ENCODE measurements at places on chromosomes 3 and 15.

DNA sequence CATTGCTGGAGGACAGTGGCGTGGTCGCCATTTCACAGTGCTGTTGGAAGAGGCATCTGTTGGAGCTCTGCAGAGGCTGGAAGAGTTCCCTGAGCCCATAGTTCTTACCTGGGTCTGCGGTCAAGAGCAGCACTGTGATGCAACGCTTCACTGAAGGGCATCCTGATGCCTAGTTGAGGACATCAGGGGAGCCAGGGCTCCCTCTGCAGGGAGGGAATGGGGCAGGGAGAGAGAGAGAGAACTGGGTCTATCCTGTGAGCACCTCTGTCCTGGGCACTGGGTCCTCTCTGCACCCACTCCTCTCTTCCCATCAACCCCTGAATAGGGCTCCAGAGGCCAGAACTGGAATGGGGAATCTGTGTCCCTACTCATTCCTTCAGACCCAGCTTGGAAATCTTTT lies 23.9 kb upstream of the MOBP start:
- no peak for DNase-seq

- DNase-seq: no peak
Measured at GRCh38 chr3:9909221-9910013, 6.8 kb downstream of the IL17RE start.

- DNase-seq: no peak
Measured at GRCh38 chr15:97815835-97816234, 144.7 kb upstream of the ARRDC4 start.

- DNase-seq: no peak
Measured at GRCh38 chr3:71240034-71240433, 343.5 kb downstream of the FOXP1 start.

GRCh38 chr3:85875589-85875988 lies 916.8 kb downstream of the CADM2 start:
- DNase-seq: no peak

- no peak for DNase-seq
Measured at GRCh38 chr3:111315930-111316587, 225.9 kb upstream of the CD96 start.

GRCh38 chr3:172698631-172699030 lies 12.2 kb downstream of the NCEH1 start:
- DNase-seq: no peak

GRCh38 chr3:43785551-43785950 lies 94.8 kb downstream of the ABHD5 start:
- DNase-seq: no peak

DNA sequence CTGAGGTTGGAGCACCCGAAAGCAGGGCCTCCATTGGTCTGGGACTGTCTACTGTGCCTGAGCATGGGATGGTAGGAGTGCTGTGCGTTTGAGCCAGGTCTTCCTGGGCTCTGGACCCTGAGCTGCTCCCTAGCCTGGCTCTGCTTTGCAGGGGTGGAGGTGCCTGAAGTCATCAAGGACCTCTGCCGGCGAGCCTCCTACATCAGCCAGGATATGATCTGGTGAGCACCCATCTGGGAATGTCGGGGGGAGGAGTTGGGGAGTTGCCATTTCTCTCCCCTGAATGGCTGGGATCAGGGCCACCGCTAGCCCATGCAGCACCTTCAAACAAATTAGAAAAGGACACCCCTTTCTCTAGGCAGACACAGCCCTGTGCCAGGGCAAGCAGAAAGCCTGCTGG lies 20.7 kb downstream of the DUOX1 start:
- DNase-seq: no peak

DNA sequence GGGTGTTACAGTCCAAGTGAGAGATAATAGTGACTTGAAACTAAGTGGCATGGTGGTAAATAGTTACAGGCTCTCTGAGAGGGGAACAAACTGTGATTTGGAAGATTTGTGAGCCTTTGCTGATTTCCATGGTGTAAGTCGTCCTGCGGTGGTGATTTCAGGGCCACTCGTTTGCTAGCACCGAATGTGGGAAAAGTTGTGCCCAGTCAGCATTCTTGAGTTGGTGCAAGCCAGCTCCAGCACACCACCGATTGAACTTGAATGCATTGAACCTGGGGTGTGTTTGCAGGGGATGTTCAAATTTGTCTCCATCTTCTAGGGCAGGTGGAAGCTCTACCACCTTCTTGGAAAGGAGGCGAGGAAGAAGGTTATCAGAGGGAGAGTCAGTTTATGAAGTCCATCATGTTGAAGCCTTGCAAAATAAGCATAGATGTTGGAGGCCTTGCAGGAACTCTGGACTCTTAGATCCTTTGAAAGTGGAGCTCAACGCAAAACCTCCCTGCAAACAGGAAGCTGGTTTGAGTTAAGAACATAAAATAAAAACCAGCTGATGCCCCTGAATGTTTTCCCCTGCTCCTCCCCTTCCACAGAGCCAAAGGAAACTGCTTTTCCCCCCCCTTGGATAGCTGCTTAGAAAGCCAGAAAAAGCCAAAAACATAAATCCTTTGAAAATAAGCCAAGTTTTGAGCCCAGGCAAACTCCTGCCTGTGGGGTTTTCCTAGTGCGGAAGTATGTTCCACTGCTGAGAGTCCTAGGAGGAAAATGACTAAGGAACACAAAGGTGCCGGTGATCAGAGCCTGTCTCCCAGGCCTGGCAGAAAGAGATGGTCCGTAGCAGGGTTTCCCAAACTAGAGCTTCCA lies 21.9 kb downstream of the MAPKBP1 start:
- DNase-seq: no peak

GRCh38 chr3:52277972-52278509 lies 408 bp downstream of the WDR82 start:
- peak; percentile 53 for DNase-seq

- DNase-seq: no peak
Measured at GRCh38 chr3:177597311-177598096, 400.2 kb upstream of the TBL1XR1 start.

- no peak for DNase-seq
Measured at GRCh38 chr15:59491062-59491461, 53.1 kb downstream of the FAM81A start.

- no peak for DNase-seq
Measured at GRCh38 chr15:60374628-60375081, 23.1 kb downstream of the ANXA2 start.

DNA sequence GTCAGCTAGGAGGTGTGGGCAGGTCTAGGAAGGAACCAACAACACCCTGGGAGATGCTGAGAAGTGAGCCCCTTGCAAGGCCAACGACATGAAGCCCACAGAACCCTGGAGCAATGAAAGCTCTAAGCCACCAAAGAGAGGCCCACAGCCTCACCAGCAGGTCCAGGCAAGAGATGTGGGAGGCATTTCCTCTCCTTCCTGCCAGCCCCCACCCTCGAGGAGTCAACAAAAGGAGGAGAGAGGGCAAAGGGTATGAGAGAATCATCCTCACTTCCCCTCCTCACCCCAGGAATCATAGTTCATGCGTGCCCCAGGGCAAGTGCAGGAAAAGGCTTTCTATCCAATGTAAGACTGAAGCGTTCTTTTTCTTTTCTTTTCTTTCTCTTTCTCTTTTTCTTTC lies 195.8 kb downstream of the SHQ1 start:
- DNase-seq: no peak

DNA sequence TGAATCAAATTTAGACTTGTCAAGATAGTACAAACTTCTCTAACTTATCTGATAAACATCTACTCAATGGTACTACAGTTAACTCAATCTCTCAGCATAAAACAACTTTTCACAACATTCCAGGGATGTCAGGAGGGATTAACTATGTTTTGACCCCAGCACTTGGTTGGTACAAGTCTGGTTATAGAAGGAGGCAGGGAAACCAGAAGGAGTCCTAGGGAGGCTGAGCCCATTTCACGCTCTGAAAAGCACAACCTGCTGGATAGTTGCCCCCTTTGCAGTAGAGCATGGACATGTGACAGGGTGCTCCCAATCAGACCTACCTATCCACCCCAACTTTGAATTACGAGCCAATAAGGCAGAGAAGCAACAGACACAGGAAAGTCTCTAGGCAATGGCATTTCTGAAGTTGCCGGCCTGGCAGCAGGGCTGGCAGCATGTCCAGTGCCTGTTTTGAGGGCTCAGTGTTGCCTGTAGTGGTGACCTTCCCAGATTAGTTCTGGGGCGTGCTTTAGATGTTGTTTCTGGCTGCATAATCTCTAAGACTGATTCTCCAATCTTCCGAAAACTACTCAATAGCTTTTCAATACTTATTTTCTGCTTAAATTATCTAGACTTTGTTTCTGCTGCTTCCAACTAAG lies 8.2 kb downstream of the ANKUB1 start:
- no peak for DNase-seq

- DNase-seq: no peak
Measured at GRCh38 chr3:14617508-14618023, 34.0 kb upstream of the CCDC174 start.
